A549 treated with Mapracorat at 1 μM for 4 hours (cell line): ENCODE measurements at places on chromosomes 5 and 9. TPM values are rescaled to one million over a fixed set of nuclear protein-coding genes. Genes with fewer than 3 reads are reported as not detected.

Gene JADE2
- total RNA-seq, result 28.9 to 41.2 TPM (median 37.8 TPM) in 5 replicates

Gene TMC1
- 0.03 to 0.10 TPM in 2 of 5 replicates, not detected in the others for total RNA-seq

Gene SPINK1
- total RNA-seq, result 0.43 to 1.9 TPM (median 1.4 TPM) in 4 of 5 replicates, not detected in the other

Gene PCDHA9
- total RNA-seq, result 0.02 TPM in 1 of 5 replicates, not detected in the others

Gene SPAG8
- total RNA-seq, result 0.34 to 0.74 TPM (median 0.56 TPM) in 5 replicates

Gene CNTLN
- 4.4 to 6.0 TPM (median 5.4 TPM) in 5 replicates for total RNA-seq

Gene DPP7
- 66.6 to 132 TPM (median 125 TPM) in 5 replicates for total RNA-seq

Gene HAVCR2
- total RNA-seq, result 0.28 to 0.34 TPM (median 0.30 TPM) in 5 replicates

Gene MAPKAP1
- 64.0 to 80.8 TPM (median 79.0 TPM) in 5 replicates for total RNA-seq

Gene ITGA2
- total RNA-seq, result 10.4 to 15.2 TPM (median 13.6 TPM) in 5 replicates

Gene FOXI1
- total RNA-seq, result not detected in 5 replicates

Gene CYSRT1
- 2.5 to 5.4 TPM (median 4.8 TPM) in 5 replicates for total RNA-seq

Gene ALAD
- total RNA-seq, result 13.2 to 16.3 TPM (median 15.3 TPM) in 5 replicates

Gene PTGR1
- total RNA-seq, result 306 to 351 TPM (median 337 TPM) in 5 replicates

Gene OBP2A
- total RNA-seq, result not detected in 5 replicates

Gene GTF2H2
- 9.4 to 14.3 TPM (median 10.6 TPM) in 5 replicates for total RNA-seq

Gene FOXD4L4
- total RNA-seq, result 0.08 TPM in 1 of 5 replicates, not detected in the others

Gene IDNK
- total RNA-seq, result 5.7 to 8.2 TPM (median 6.9 TPM) in 5 replicates

Gene STPG3
- total RNA-seq, result not detected in 5 replicates

Gene GABBR2
- 0.08 to 0.57 TPM (median 0.13 TPM) in 5 replicates for total RNA-seq

Gene C9orf43
- 0.45 to 0.73 TPM (median 0.57 TPM) in 5 replicates for total RNA-seq

Gene EIF4E1B
- total RNA-seq, result not detected in 5 replicates

Gene NRG2
- total RNA-seq, result 1.6 to 2.4 TPM (median 2.0 TPM) in 5 replicates

Gene MSMP
- total RNA-seq, result not detected in 5 replicates

Gene C9orf50
- total RNA-seq, result 0.36 TPM in 1 of 5 replicates, not detected in the others

Gene CCL21
- not detected in 5 replicates for total RNA-seq

Gene OR2Y1
- total RNA-seq, result not detected in 5 replicates

Gene ACTBL2
- total RNA-seq, result 0.06 to 0.08 TPM in 2 of 5 replicates, not detected in the others

Gene SERF1A
- 0.39 to 1.1 TPM (median 0.73 TPM) in 5 replicates for total RNA-seq

Gene PGM5
- total RNA-seq, result not detected in 5 replicates
